Left renal cortex interstitium (tissue), 4 donors: ENCODE measurements at places on chromosomes 5 and 9. TPM values are rescaled to one million over a fixed set of nuclear protein-coding genes. Genes with fewer than 3 reads are reported as not detected.

Gene PCDHA7
- 0.44 TPM for polyA plus RNA-seq

DNA sequence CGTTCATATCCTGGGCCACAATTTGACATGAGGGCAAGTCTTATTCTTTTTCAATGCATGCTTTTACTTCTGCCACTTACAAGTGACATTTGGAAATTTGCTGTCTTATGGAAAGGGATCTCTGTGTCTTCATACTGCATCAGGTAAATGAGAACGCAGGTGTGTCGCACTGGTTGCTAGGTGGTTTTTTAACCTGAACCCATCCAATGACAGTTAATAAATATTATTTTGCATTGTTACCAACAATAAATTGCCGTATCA lies 1.1 kb downstream of the ADAMTS16 start:
- DNase-seq = no peak

DNA sequence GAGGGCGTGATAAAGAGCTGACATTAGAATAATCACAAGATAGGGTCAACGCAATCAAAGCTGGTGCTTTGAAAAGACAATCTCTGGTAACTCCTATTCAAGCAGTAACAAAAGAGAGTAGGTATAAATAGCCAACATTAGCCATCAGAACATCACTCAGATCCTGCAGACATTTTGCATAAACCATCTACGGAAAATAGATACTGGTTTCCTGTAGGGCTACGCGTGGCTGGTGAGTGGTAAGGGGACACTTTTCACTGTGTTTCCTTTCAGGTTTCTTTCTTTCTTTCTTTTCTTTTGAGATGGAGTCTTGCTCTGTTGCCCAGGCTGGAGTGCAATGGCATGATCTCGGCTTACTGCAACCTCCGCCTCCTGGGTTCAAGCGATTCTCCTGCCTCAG lies 22.3 kb downstream of the TTF1 start:
- no peak for DNase-seq

DNA sequence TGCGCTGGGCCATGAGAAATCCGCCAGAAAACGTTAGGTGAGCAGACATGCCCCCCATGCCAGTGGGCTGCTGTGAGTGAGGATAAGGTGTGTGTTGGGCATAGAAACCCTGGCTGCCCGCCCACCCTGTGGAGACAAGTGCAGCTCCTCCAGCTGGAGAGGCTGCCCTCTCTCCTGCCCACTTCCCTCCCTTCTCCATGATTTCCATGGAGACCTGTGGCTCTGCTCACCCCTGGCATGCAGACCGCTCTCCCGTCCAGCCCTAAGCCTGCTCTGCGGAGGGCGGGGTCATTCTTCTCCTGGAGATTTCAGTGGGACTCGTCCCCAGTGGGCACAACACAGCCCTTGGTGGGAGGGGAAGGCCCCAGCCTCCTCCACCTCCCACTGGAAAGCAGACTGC lies 133.0 kb upstream of the FAM120A start:
- no peak for DNase-seq

Gene IL13
- not detected for polyA plus RNA-seq
